ENCODE measurements at places on chromosomes 1 and 21. TPM values are rescaled to one million over a fixed set of nuclear protein-coding genes. Genes with fewer than 3 reads are reported as not detected.

- H3K4me1 ChIP-seq = peaks cover 8% of the 10 kb centered on the region
- DNase-seq = peak; percentile 9
- H3K4me3 ChIP-seq = no peak overlapping the region
Measured at GRCh38 chr21:46297338-46298271, 11.5 kb downstream of the YBEY start.

DNA sequence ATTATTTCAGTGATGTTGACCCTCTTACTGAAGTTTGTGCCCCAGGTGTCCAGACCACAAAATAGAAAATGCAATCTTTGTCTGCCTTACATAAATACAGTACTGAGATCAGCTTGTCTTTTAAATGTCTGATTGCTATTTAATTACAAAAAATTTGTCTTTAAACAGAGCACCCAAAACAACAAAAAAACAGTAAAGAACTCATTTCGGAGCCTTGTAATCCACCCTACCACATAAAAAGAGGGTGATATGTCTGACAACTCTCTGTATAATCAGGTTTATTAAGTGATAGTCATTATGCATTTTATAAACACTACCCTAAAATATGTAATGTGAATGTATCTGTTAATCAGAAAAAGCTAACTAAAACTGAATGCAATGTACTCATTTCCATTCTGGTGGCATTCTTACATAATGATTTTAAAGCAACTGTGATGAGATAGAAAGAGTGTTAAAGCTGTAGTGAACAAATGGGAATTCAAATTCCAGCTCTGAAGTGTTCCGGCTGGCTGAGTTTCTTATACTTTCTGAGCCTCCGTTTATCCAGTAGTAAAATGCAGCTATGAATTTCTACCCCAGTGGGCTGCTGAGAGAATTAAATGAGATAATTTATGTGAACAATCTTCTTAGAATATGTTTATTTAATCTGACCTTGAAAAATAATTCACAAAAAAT is 486.6 kb downstream of the USP25 start:
- peaks cover 34% of the 10 kb centered on the region for H3K4me1 ChIP-seq
- H3K4me3 ChIP-seq = no peak overlapping the region
- no peaks in the 10 kb centered on the region for H3K36me3 ChIP-seq

DNA sequence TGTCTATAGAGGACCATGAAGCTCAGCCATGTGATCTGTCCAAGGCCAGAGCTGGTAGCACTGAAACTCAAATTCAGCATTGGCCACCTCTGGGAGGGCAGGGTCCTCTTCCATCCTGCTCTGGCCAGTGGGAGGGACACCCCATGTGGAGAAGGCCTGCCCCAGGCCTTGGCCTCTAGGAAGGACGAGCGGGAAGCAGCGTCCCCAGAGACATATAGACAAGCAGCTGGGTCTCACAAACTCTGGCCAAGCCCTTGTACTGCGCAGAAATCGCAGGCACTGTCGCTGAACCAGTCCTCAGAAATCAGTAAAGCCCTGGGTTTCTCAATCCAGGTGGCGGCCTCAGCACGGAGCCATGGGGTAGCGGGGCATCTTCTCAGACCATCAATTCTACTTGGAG is 180.7 kb downstream of the HIVEP3 start:
- no peak for DNase-seq
- no peaks in the 10 kb centered on the region for H3K36me3 ChIP-seq
- no peak overlapping the region for H3K4me3 ChIP-seq
- no peaks in the 10 kb centered on the region for H3K27me3 ChIP-seq
- H3K27ac ChIP-seq = no peak overlapping the region

GRCh38 chr1:97999320-97999719 is 78.5 kb upstream of the DPYD start:
- H3K27ac ChIP-seq = no peak overlapping the region
- no peaks in the 10 kb centered on the region for H3K27me3 ChIP-seq
- no peak overlapping the region for H3K4me3 ChIP-seq

SZT2 gene
- 36.1 TPM for total RNA-seq

SAMD13 gene
- total RNA-seq = 5.6 TPM
